ENCODE measurements at places on chromosomes 11 and 22.

- DNase-seq: no peak
Measured at GRCh38 chr11:15113381-15113780, 1.3 kb upstream of the INSC start.

- DNase-seq: peak; percentile 78
Measured at GRCh38 chr22:30235687-30236170, 10.8 kb downstream of the LIF start.

GRCh38 chr11:71491531-71491930, 35.5 kb upstream of the KRTAP5-7 start:
- DNase-seq: no peak

GRCh38 chr22:23696326-23696851, 5.6 kb downstream of the RGL4 start:
- no peak for DNase-seq

GRCh38 chr11:12840871-12841660, 166.8 kb downstream of the TEAD1 start:
- no peak for DNase-seq

DNA sequence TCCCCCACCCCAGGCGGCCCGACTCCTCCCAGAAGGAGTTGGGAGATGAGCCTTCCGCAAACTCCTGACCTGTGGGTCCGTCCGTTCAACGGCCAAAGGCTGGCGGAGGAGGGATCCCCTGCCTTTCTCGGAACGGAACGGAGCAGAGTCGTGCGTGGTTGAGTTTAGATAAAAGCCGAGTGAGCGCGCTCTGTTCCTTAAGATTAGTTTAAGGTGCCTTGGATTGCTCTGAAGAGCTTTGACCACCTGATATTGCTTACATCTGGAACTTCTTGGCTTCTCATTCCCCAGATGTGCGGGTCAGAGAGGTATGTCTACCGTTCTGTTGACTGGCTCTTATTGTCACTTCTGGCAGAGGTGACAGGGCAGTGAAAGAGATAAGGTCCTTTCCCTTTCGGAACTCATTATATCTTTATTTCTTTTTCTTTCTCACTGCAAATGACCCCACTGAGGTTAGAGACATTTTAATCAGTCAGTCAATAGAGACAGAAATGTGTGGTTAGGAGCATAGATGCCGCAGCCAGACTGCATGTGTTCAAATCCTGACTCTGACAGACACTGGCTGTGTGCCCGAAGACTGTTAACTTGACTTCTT, at the start of gene TRIM6:
TRIM6 (plus strand) TSS at position 31 of the 595 bp plus-strand sequence; CDS start at position 292, 261 bp downstream.
- DNase-seq: peak; percentile 56

DNA sequence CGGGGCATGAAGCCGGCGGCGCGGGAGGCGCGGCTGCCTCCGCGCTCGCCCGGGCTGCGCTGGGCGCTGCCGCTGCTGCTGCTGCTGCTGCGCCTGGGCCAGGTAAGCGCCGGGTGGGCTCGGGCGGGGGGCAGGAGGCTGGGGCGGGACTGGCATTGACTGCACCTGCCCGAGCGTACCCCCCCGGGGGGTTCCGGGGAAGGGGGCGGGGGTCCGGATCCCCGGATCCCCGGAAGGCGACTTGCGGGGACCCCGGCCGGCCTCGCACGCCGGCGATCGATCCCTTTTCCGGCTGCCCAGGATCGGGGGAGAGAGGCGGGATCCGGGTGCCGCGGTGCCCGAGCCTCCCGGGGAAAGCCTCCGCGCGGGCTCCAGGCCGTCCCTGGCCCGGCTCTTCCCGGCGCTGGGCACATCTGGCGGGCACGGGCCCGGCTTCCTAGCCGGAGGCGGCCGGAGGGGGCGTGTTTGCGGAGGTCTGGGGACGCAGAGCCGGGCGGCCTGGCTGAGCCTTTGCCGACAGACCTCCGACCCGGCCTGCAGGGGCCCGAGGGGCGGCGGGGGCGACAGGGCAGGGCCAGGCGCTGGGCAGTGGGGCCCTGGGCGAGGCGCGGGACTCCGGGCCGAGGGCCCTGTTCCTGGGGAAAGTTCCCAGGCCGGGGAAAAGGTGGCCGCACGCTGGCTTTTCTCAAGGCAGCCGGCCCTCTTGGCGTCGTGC, 705 bp downstream of the PTPRJ start:
- peak; percentile 52 for DNase-seq

DNA sequence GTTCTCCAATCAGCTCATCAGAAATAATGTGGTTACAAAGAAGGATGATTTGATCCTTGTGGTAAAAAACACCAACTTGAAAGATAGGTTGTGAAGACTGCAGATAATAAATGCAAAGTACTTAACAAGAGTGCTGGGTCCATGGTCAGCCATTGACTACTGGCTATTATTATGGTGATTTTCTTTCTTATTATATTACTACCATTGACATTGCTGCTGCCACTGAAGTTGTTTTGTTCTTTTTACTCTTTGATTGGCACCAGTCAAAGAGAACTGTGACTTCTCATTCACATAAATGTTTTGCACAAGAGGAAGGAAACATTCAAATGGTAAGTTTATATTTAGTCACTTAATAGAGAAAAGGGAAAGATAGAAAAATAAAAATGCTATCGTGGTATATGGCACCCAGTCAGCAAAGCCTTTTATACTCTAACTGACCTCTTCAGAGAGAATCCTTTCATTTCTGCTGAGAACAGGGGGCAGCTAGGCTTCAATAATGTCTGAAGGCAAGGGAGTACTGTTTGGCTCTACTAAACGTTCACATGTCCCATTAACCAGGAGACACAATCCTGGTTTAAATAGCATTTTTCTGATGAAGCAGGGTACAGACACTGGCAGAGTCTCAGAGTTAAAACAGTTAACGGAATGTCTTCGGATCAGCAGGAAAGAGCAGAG, 64.8 kb downstream of the LRRC4C start:
- DNase-seq: no peak

DNA sequence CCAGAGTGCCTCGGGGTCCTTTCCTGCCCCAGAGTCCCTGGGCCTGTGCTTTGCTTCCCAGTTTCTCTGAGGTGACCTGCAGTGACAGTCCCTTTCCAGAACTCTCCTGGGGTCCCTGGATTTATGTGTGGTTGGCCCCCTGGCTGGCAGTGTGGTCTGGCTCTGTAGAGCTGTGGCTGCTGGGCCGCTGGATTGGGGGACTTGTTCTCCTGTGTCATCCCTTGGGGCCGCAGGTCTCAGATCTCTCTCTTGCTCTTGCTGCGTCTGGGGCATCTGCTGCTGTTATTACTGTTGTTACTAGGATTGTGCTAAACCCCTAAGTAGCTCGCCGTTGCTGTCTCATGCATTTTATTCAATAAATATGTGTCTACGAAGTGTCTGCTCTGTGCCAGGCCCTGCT, 31.9 kb downstream of the FAM83F start:
- no peak for DNase-seq

GRCh38 chr11:32081129-32081641, 9.7 kb upstream of the RCN1 start:
- DNase-seq: no peak

DNA sequence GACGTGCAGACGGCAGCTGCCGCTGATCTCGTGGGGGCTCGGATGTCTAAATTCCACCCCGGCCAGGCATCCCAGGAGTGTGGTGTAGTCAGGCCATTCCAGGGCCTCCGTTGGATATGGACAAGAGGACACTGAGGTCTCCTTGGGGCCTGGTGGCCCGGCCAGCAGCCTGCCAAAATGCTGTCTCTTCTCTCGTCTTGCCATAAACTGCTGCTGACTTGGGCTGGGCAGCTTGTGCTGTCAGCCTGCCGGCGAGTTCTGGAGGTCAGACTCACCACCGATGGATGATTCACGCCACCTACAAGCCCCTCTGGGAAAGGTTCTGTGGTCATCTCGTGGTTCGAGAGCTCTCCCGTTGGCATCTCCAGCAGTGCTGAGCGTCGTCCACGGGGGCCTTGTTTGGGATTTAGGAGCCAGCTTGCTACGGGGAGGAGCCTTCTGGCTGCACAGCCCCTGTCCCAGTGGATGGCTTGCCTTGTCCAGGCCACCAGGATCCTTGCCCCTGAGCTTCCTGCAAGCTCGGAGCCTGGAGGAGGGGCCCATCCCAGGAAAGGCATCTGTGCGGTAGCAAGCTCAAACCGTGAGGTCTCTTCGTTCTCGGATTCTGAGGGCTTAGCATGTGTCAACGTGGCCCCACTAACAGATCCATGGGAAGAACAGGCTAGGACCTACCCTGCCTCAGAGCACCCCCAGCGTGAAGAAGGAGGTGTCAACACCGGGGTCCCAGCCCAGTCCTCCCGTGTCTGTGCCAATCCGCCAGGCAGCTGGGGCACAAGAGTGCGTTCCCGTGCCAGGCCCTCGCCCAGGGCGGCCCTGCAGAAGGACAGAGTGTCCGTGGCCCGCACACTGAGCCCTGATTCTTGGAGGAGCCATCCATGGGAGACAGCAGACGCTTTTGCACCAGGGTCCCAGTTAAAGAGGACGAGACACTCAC, 1114.1 kb downstream of the BRD1 start:
- DNase-seq: no peak
